Activated naive CD4-positive, alpha-beta T cell treated with anti-CD3 and anti-CD28 coated beads for 36 hours (primary cell): ENCODE measurements at places on chromosomes 6 and 20. TPM values are rescaled to one million over a fixed set of nuclear protein-coding genes. Genes with fewer than 3 reads are reported as not detected.

Gene ITPR3
- total RNA-seq, result 34.8 TPM

DNA sequence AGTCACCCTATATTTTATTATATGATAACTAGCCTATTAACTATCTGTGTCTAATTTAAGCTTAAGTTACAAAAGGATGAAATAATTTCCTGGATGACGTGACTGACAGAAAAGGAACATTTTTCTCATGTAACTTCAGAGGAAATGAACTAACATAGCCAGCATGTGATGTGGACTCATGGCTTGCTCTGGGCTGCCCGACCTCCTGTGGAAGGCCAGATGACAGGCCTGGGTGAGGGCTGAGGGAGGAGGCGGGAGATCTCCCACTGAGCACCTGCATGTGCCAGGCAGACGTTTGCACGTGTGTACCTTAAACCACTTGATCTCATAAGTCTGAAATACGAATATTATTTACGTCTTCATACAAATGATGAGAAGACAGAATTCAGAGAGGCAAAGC, 321.1 kb downstream of the SYNE1 start:
- H3K36me3 ChIP-seq, result no peaks in the 10 kb centered on the region
- H3K4me3 ChIP-seq, result no peak overlapping the region
- DNase-seq, result no peak
- H3K27me3 ChIP-seq, result no peaks in the 10 kb centered on the region
- no peaks in the 10 kb centered on the region for H3K4me1 ChIP-seq

Gene NMBR
- total RNA-seq, result not detected

Gene UNC5CL
- total RNA-seq, result 2.3 TPM

Gene ARMC2
- 3.6 TPM for total RNA-seq

DNA sequence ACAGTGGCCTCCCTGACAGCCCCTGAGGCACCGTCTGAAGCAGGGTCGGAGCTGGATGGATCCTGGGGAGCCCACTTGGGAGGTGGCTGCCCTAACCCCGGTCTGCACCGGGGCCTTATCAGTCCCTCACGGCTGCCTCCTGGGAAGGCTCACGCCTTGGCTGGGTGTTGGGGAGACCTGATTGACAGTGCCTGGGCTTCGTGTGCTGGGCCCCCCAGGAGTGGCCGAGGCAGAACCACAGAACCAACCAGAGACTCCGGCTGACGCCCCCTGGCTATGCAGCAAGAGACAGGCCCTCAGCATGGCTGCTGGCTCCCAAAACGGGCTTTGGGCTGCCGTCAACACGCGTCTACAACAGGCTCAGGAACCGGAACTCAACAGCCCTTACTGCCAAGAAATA, 219.6 kb downstream of the TAF4 start:
- H3K27me3 ChIP-seq, result no peaks in the 10 kb centered on the region
- H3K27ac ChIP-seq, result no peak overlapping the region
